Caco-2 (cell line): ENCODE measurements at places on chromosomes 1 and 21. TPM values are rescaled to one million over a fixed set of nuclear protein-coding genes. Genes with fewer than 3 reads are reported as not detected.

Gene FBXO2
- 78.5 and 79.8 TPM in 2 replicates for total RNA-seq

Gene LCE3D
- not detected in 2 replicates for total RNA-seq

Gene RERE
- 85.2 and 91.1 TPM in 2 replicates for total RNA-seq

Gene CD2
- not detected in 2 replicates for total RNA-seq

Gene KRTAP19-1
- total RNA-seq: not detected in 2 replicates

Gene S100A5
- not detected in 2 replicates for total RNA-seq

Gene AK5
- total RNA-seq: not detected in 2 replicates

Gene TIMM17A
- 63.7 and 64.1 TPM in 2 replicates for total RNA-seq

Gene GCSAML
- not detected in 2 replicates for total RNA-seq

Gene CYP4B1
- not detected in 2 replicates for total RNA-seq

Gene PSMD4
- 250 and 253 TPM in 2 replicates for total RNA-seq

Gene SLC35A3
- total RNA-seq: 16.9 and 17.4 TPM in 2 replicates

Gene FAM163A
- not detected in 2 replicates for total RNA-seq

Gene SGIP1
- not detected in 2 replicates for total RNA-seq

Gene LCE2B
- total RNA-seq: not detected in 2 replicates

Gene BACE2
- 8.8 and 10.1 TPM in 2 replicates for total RNA-seq

Gene GNB1
- 268 and 301 TPM in 2 replicates for total RNA-seq

Gene ANXA9
- total RNA-seq: 30.0 and 42.5 TPM in 2 replicates

Gene FAM177B
- 0.70 TPM in 1 of 2 replicates, not detected in the other for total RNA-seq

Gene ATP6V1G3
- total RNA-seq: 3.5 and 4.7 TPM in 2 replicates
